CD4-positive, alpha-beta T cell treated with Interleukin-17A for 1 hour (primary cell): ENCODE measurements at places on chromosomes 7 and 10.
A peak's percentile ranks its signal among the peaks of the same experiment; 100 is the strongest.

DNA sequence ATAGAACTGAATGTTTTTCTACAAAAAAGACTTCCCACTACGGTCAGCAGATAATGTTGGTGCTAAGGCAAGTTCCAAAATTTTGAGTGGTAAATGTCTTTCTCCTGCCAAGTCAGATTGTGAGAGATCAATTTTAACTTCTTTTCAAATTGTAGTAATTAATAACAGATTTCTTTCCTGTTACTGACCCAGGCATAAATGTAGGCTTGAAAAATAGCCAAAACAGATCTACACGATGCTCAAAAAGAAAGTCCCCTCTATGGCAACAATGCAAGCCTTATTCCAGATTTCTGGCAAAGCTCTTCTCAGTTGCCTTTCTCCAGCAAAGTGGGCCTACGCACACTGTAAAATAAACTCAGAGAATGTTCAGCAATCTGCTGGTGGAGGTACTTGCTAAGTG lies 641.0 kb upstream of the NRP1 start:
- no peak for DNase-seq

DNA sequence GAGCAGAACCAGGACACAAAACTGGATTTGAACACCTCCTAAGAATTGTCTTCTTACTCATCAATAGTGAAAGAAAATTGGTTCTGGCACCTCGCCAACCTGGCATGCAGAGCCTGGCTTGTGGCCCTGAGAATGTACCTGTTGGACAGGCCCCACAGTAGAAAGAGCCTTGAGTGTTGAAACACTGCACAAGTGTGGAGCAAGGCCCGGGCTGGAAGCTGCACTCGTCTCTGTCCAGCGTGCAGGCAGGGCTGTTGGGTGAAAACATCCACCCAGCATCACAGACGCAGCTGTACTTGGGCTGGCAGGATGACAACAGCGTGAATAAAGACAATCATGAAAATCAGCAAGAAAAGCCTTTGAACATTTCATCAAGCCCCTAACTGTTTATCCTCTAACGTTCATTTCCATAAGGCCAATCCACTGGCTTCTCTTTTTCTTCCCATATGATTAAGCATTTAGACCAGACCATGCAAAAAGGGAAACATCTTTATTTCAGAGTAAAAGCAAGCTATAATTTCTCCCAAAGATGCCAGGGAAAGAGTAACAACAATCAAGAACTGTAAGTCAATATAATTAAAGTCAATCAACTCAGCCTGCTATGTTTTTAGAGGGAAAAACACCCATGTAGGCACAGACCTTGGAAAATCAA lies 15.6 kb downstream of the CUBN start:
- no peak for DNase-seq

GRCh38 chr10:17229016-17229716 lies 1.1 kb downstream of the VIM start:
- DNase-seq = peak; percentile 91

GRCh38 chr10:84329986-84330651 lies 1.7 kb downstream of the CCSER2 start:
- DNase-seq = peak; percentile 79

- DNase-seq = no peak
Measured at GRCh38 chr7:130683026-130683425, 3.3 kb downstream of the TSGA13 start.

GRCh38 chr10:100912013-100912604 lies 654 bp upstream of the SLF2 start:
- DNase-seq = no peak

GRCh38 chr10:14543046-14543903 lies 212.6 kb upstream of the FRMD4A start:
- DNase-seq = peak; percentile 68

DNA sequence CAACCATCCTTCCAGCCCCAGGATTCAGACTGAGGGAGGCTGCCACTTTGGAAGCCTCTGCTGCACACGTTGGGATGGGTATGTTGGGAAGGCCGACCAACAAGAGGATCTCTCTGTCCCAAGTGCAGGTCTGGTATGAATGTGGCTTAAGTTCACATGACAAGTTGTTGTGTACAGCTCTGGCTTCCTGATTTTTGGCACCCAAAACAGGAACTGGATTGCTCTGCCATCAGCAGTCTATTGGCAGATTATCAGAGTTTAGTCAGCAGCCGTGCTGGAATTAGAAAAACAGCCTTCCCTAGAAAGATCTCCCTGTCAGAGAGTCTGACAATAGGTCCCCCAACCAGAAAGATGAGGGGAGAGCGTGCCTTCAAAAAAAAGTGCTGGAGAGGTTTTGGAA lies 66.9 kb downstream of the GOLGA7B start:
- DNase-seq = no peak

- no peak for DNase-seq
Measured at GRCh38 chr10:10730471-10731043, 287.1 kb upstream of the CELF2 start.

GRCh38 chr7:142168746-142169145 lies 57.2 kb downstream of the MGAM2 start:
- DNase-seq = no peak
